ENCODE measurements at places on chromosomes 3 and 15.

DNA sequence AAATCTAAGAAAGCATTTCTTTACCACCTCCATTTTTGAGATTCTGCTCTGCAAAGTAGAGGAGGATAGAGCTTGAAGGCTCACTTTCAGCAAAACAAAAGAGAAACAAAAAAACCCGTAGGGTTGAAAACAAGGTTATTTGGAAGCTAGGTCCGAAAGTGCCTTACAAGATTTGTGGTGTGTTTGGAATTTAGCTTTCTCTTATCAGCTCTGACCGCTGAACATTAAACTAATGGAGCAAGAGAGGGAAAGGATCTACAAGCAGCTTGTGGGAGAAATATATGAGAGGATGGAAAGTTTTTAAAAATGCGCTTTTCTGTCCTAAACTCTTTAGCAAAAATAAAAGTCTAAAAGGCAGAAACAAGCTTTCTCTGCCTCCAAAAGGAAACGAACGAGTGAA, 545.5 kb downstream of the NTRK3 start:
- no peak for DNase-seq

DNA sequence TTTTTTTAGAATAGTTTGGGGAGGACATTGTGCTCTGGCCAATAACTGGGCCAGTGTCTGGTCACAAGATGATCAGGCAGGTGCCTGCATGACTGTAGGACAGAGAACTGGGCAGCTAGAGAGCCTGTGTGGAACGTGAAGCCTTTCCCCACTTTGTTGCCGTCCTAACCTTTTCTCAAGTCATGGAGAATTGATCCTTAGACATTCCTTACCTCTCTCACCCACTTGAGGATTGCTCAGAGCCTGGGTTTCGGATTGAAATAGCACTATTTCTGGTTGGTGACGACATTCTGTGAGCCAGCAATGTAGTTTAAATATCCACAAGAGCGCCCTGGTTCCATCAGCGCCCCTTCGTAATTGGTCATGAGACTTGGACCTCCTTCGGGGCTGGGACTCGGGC, 138.4 kb downstream of the IGF1R start:
- no peak for DNase-seq

GRCh38 chr15:88834211-88834812, 31.1 kb downstream of the ACAN start:
- DNase-seq = peak; percentile 30

DNA sequence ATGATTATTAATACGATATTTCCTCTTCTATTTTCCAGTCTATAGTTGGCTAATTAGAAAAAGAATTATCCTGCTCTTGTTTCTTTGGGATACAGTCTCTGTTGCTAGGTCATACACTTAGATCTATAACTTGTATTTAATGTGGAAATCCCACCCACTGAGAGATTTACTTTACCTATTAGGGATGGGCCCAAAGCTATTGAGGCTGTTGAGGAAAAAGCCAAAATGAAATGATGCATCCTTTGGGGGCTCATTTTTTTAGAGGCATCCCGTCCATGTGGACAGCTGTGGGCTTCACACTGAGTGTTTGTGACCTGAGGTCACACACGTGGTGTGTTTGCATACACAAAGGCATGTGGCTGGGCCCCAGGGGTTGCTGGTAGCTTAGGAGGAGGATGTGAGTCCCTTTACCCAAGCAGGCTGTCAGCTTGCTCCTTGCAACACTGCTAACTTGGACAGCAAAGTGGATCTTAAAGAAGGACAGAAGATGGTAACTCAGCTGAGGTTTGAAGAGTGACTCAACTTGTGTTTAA, 477.4 kb downstream of the AGBL1 start:
- no peak for DNase-seq

- no peak for DNase-seq
These were observed 196.1 kb upstream of the THRB start for GRCh38 chr3:24690777-24691176.

GRCh38 chr15:69997813-69998212, 99.9 kb downstream of the TLE3 start:
- no peak for DNase-seq

GRCh38 chr3:178603735-178604134, 67.5 kb downstream of the KCNMB2 start:
- DNase-seq = no peak

DNA sequence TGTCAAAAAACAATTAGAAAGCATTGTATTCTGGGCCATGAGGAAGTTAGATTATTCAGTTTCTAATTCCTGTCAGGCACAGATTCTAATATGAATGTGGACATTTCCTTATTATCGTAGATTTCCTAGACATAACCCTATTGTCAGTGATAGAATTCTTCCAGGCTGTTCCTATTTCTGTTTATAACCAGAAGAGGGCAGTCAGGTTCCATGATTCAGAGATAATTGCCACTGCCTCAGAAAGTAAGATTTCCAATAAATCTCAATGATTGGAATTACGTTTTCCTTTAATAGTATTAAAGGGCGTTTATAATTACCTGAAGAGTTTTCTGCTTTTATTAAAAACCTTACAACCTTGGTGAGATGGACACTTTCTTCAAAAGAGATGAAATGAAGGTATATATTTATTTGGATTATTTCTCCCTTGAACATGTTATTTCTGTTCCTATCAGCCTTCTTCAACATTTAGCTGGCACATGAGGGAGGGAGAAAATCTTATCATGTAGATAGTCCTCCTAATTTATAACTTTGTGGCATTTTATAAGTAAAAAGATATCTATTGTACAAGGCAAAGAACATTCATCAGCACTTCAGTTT, 439.2 kb downstream of the MCTP2 start:
- peak; percentile 3 for DNase-seq

- no peak for DNase-seq
These were observed 68.5 kb downstream of the CHSY1 start for GRCh38 chr15:101183226-101183930.

DNA sequence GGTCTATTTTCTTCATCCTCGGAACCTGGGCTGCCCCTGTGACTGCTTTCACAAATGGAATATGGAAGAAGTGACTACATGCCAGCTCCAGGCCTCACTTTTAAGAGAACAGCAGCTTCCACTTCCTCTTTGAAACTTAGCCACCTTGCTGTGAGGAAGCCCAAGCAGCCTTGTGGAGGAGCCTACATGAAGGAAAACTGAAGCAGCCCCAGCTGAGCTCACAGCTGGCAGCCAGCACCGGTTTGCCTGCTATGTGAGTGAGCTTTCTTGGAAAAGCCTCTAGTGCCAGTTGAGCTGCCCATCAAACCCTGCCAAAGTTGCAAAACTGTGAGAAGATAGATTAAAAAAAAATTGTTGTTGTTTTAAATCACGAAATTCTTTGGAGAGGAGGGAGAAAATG, 498.0 kb upstream of the PROK2 start:
- no peak for DNase-seq

GRCh38 chr3:70249509-70250160, 62.8 kb downstream of the MDFIC2 start:
- no peak for DNase-seq

DNA sequence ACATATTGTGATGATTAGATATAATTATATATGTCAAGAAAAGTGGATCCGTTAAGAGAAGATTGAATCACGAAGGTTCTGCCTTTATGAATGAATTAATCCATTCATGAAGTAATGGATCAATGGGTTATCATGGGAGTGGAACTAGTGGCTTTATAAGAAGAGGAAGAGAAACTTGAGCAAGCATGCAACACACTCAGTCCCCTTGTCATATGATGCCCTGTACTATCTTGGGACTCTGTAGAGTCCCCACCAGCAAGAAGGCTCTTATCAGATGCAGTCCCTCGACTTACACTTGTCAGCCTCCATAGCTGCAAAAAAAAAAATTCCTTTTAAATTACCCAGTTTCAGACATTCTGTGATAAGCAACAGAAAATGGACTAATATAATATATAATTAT, 301.9 kb downstream of the RAP2B start:
- DNase-seq = peak; percentile 59

DNA sequence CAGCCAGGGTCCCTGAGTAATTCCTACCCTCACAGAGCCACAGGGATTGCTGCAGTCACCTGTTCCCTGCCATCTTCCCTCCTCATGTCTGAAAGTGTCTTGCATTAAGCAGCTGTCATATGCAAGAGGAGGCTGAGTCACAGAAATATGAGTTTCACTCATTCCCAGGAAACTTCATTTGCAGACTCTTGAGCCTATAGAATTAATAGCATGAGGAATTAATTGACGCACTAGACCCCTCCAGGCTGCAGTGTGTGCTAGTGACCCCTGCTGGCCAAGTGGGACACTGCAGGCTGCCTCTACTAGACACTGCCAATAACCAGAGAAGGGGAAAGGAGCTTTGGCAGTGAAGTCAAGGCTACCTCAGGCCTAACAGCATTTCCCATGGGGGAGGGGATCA, 50.6 kb upstream of the SLC6A1 start:
- DNase-seq = peak; percentile 46

DNA sequence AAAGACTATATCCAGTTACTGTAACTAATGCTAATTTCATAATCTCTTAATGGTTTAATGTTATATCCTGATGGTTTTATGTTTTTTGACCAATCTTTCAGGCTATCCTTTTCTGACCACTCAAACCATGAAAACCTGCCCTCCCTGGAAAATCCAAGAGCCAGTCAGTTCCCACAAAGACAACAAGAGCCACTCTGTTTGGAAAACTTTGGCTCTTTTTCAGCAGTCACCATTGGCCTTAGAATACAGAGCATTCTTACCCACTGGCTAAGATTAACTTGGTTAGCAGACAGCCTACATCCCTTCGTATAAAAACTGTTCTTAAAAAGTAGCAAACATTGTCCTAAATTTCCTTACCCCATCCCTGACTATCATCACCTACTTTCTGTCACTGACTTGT, 32.9 kb downstream of the ALCAM start:
- DNase-seq = no peak

GRCh38 chr3:16365491-16366128, 100.6 kb downstream of the OXNAD1 start:
- no peak for DNase-seq

DNA sequence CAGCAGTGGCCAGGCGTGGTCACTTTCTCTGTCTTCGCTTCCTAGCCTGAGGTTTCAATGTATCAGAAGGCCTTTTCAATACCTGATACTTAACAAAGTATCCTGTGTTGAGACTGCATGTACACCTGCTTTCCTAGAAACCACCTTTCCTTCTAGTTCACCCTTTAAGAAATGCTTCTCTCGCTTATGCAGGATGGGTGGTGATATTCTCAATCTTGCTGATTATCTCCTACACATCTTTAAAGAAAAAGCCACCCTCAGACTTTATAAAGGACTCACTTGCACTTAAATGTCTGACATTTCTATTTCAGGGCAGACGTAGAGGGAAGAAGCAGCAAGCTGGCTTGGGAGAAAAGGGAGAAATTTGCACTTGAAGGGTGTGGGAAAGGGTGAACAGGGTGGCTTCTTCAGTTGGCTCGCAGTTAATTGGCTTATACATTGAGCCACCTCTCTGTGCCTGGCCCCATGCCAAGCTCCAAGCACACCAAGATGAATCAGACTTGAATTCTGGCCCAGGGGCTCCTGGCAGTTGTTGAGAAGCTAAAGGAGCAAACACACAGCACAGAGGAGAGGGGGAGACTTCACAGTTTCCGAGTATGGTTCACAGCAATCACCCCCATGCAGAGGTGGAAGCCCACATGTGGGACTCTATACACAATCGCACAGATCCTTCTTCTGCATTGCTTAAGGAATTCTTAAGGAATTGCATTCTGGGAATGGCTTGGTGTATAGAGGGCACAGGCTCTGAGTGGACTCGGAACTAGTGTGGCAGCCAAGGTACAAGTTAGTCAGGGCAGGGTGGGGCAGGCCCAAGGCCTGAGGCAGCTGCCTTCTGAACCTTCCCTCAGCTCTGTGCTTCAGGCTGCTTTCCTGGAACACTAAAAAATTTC, 1.3 kb downstream of the ARL6IP5 start:
- DNase-seq = peak; percentile 55

DNA sequence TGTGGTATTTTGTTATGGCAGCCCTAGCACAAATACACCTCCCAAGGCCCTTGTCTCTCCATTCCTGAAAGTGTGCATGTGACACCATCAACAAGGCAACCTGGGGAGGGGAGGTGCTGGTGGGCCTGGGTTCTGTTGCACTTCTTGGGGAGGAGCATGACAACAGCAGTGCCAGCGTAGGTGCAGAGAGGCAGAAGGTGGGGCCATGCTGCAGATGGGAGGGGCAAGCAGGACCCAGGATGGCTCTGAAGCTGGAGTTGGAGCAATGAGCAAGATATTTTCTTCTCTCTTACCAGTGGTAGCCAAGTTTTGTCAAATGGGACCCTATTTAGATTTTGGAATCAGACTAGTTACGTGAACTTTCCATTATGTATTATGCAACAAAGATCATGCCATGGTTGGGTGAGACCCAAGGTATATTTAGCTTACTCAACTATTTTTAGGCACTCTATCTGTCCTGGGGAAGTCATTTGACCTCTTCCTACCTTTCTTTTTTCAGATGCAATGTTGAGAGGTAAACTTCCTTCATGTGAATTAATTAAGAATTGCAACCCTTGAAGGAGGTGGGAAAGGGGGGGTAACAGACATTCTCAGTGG, 3.4 kb downstream of the FYCO1 start:
- no peak for DNase-seq

DNA sequence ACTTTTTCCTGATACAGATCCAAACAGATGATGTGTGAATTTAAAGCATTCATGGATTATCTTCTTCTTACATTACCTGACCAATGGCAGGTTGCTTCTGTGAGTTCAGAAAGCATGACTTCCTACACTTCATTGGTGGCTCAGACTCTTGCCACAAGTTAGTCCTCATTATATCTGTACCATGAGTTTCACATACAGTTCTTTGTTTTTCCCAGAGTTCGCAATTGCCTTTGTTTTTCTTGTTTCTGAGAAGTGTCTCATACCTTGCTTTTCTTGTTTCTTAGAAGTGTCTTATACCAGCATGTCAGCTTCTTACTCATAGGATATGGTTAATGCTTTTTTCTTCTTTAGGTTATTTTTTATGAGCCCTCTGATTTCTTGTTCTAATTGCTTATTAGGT, 133.8 kb upstream of the TLE3 start:
- no peak for DNase-seq

DNA sequence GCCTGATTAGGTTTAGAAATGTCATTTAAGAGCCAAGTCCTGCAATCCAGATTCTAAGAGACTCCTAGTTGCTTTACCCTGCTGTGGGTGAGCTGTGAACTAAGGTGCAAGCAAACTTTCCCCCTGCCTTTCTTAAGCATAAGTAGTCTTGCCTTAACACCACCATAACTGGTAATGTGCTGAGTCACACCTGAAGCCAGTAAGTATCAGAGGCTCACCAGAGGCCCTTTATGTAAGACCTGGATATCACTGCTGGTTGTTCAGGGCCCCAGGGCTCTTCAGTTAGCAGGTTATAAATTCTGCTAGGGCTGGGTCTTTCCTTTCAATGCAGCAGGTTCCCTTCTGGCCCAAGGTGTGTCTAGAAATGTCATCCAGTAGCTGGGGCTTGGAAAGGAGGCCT, 509.9 kb downstream of the VGLL3 start:
- DNase-seq = no peak
